Daoy (cell line): ENCODE measurements at places on chromosomes 6 and 20. TPM values are rescaled to one million over a fixed set of nuclear protein-coding genes. Genes with fewer than 3 reads are reported as not detected.

The RBPJL gene
- total RNA-seq, result not detected in 2 replicates

The HCRTR2 gene
- total RNA-seq, result not detected in 2 replicates

The ULBP1 gene
- total RNA-seq, result 1.2 and 1.6 TPM in 2 replicates

The CHMP4B gene
- total RNA-seq, result 31.9 and 38.5 TPM in 2 replicates

The SLC22A2 gene
- total RNA-seq, result 0.60 and 1.1 TPM in 2 replicates

The MAP7 gene
- total RNA-seq, result 0.95 and 1.1 TPM in 2 replicates

The WFDC10B gene
- not detected in 2 replicates for total RNA-seq
